ENCODE measurements at places on chromosomes 13 and 19.

DNA sequence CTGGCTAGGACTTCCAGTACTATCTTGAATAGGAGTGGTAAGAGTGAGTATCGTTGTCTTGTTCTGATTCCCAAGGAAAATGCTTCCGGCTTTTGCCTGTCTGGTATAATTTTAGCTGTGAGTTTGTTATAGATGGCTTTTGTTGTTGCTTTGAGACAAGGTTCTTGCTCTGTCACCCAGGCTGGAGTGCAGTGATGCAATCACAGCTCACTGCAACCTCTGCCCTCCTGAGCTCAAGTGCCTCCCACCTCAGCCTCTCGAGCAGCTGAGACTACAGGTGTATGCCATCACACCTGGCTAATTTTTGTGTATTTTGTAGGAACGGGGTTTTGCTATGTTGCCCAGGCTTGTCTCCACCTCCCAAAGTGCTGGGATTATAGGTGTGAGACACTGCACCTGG lies 6.1 kb upstream of the ZNF543 start:
- DNase-seq: no peak

DNA sequence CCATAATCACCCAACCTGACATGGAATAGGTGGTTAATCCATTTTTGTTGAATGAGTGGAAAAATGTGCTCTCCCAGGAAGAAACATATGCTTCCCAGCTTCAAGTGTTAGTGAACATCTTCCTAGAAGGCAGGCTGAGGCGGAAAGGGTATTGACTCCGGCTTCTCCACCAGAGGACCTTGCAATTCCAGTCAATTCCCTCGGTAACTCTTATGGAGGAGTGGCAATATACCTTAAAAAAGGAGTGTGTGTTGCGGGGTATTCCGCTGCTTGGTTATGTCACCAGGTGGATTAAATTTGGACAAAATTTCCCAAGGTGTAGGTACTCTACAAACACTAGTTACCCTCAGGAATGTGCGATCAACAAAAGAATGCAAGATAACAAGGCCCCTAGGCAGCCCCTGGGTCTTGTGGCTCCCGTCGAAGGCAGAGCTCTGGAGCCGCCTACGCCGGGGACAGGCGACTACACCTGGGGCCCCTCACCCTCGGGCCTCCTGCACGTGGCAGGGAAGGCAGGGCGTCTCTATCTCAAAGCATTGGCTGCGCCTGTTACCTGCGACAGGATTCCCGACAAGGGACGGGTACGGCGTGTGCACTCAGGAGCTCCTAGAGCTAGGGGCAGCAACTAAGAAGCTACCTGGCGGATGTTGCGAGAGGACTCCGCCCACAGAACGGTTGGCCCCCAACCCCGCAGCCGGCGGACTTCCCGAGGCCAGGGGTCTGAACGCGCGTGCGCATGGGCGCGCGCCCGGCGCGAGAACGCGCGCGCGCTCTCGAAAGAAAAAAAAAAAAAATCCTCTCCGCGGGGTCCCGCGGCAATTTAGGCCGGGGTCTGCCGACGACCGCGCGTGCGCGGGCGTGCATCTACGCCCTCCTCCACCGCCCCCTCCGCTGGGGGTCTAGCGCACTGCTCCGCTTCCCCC lies at the start of gene WDR87:
Gene WDR87, minus strand, starts transcription at position 649 of the 923 bp plus-strand sequence. CDS start 8,355 bp downstream, outside the sequence.
- DNase-seq: no peak

GRCh38 chr19:31548941-31549340 lies 199.7 kb upstream of the TSHZ3 start:
- DNase-seq: peak; percentile 44

DNA sequence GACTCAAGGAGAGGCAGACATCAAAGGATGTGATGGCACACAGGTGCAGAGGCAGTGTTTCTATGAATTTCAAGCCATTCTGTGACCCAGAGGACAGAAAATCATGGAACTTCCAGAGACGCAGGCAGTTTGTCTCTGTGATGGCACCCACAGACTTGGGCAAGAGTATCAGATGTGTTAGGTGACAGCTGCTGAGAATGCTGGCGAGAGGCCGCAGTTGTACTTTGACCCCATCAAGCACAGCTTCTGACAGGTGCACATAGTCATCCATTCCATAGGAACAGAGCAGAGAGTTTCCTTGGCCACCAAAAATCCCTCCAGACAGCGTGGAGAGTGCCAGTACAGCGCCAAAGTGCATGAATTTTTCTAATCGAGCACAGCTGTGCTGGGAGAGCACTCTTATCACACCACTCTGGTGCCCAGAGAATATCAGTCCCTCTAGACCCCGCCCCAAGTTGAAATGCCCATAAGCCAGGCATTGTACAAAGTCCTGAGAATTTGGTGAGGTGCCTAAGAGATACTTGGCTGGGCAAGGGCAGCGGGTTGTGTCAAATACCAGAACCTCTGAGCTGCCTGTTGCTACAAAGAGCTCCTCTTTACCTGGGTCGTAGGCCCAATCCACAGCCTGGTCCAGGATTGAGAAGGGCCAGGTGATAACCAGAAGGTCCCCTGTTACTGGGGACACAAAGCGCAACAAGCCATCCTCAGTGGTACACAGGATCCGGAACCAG lies 12.4 kb downstream of the WDR87 start:
- no peak for DNase-seq

- DNase-seq: no peak
These were observed 50.7 kb upstream of the USP29 start for GRCh38 chr19:57068921-57069697.

DNA sequence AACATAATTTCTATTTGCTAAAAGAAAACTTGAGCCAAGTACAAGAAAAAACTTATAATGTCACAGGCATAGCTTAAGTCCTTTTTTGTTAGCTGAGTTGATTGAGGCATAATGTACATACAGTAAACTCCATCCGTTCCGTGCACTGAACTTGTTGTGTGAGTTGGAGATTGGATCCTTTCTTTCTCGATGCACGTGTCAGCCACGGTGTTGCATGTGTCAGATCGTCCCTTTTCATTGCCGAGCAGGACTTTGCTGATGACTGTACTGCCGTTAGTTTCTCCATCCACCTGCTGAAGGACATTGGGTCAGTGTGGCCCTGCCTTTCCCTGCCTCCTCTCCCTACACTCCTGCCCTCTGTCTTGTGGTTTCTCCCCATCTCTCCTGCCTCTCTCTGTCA lies 34.4 kb downstream of the IGFL2 start:
- no peak for DNase-seq

DNA sequence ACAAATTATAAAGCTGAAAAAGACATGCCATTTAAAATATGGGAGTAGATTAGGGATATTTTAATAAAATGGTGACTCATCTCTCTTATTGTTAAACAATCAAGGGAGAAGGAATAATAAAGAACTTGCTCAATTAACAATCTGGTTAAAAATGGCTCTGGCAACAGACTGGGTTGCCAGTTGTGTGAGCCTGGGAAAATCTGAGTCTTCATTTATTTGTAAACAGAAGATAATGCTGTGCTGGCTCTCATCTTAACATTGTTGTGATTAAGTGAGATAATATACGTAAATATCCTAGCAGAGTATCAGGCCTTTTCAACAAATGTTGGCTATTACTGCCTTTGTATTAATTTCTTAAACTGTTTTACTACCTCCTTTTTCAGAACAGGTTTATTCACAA lies 453.3 kb downstream of the DIAPH3 start:
- no peak for DNase-seq

- DNase-seq: no peak
These were observed 23.7 kb upstream of the SEMA6B start for GRCh38 chr19:4582980-4583842.

DNA sequence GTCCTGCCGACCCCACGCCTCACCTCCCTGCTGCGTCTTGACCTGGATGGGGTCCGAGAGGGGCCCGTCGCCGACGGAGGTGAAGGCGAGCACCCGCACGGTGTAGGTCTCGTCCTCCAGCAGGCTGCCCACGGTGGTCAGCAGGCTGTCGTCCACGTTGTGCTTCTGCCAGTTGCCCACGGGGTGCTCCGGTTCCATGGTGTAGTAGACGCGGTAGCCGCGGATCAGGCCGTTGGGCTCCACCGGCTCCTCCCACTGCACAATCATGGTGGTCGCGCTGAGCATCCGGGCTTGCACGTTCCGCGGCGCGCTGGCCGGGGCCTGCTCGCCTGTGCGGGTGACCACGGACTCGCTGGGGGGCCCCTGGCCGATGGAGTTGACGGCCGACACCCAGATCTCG lies 96.7 kb downstream of the PTPRS start:
- DNase-seq: no peak

DNA sequence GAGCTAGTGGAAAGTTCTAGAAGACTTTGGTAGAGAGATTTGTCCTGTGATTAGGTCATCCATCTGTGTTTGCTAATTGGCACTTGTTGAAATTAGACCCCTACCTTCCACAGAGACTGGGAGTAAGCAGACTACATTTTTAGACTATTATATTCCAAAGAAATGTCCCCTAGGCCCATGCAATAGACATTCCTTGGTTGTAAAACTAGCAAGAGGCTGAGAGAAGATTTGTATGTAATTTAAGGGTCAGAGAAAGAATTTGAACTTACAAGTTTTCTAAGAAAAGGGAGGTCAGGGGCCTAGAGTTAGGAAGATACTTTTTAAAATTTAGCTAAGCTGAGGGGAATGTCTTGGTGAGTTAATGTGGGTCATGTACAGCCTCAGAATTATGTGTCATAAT lies 470.7 kb upstream of the SLITRK1 start:
- DNase-seq: no peak

DNA sequence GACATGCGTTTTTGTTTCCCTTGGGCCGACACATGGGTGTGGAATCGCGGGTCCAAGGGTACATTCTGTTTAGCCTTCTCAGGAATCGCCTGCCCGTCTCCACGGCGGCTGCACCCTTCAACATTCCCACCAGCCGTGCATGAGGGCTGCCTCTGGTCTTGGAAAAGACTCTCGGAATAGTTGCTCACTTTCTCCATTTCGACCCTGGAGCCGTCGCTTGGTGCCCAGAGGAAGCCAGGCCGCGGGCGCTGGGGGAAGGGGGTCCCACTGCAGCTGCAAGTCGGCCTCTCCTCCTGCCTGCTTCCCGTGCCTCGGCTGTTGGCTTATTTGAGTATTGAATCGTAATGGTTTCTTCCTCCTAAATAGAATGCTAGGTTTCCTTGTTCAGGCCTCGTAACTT lies 51.5 kb downstream of the KDM4B start:
- no peak for DNase-seq

- no peak for DNase-seq
These were observed 353 bp downstream of the ENOX1 start for GRCh38 chr13:43786472-43786765.

DNA sequence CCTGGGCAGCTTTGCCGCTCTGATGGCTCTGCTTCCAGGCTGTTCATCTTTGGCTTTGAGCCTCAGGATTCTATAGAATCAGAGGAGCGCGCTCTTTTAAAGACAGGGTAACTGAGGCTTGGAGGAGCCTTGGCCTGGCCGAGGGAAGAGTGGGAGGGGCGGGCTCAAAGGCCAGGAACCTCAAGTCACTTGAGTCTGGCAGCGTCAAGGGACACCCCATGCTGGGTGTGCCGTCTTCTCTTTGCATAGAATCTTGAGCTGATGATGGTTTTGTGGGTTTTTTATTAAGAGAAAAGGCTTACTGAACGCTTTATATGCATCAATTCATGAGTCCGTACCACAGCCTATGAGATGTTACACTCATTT lies 1.1 kb downstream of the PGLS start:
- no peak for DNase-seq

- peak; percentile 65 for DNase-seq
These were observed 984 bp downstream of the SIX5 start for GRCh38 chr19:45767881-45768654.

DNA sequence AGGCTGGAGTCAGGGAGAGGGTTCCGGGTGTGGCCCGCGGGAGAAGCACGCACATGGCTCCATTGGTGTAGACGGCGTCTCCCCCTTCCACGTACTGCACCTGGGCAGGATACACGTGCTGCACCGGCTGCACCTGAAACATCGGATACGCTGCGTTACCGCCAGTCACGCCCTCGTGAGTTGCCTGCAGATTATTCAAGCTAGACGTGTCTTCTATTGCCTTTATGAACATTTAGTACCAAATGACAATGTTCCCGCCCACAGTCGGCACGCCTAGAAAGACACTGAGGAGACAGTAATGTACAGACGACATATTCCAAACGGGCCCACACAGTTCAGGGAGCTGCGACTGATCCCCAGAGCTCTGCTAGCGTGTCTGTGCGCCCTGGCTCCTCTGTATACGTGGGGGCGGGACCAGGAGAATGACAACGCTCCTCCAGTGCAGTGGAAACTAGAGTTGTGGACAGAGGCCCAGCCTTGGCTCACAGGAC lies 64.1 kb upstream of the RANBP3 start:
- DNase-seq: no peak

DNA sequence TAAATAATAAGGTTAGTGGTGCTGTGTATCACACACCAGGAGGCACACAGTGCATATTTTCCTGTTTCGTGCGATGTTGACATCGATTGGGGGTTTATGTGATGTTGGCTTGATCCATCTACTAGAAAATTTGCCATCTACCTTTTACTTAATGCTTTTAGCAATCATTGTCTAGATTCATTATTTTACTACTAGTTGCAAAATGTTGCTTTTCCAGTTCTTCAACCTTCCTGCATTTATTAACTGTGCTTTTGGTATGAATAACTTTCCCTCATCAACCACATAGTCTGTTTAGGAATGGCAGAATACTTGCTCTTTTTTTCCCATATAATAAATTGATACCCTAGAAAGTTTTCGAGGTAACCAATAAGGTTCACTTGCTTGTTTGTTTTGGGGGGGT lies 17.5 kb downstream of the C13orf42 start:
- no peak for DNase-seq

- peak; percentile 1 for DNase-seq
These were observed 24.6 kb downstream of the DCT start for GRCh38 chr13:94454906-94455305.

DNA sequence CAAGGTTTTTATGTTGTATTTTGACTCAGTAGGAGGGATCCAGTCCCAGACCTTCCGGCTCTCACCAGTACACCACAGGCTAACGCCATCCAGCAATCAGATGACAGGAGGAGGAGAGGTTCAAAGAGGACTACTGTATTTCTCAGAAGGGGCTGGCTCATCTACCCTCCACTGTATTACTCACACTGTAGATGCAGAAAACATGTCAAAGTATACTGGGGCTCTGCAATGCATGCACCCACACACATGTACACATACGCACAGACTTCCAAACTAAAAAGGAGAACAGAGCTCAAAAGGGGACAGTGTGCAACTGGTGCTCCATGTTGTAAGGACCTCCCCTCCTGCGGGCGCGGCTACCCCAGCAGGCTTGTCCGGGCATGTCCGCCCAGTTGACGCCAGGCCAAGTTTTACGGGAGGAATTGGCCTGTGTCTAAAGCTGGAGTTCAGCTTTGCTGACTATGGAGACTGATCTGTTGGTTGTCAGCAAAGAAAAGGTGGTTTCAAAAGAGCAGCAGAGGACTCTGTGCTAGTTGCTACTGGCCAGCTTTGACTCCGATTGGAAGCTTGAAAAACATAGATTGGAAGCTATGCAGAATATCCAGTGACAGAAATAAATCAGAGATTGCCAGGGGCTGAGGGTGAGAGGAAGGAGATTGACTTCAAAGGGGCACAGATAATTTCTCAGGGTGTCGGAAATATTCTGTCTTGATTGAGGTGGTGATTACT lies 314.2 kb downstream of the DLEU7 start:
- peak; percentile 89 for DNase-seq

All from IMR-90 (cell line).